NCI-H1092 treated with DMSO at 0.1 percent for 48 hours (cell line): ENCODE measurements at places on chromosomes 13 and 19.
A peak's percentile ranks its signal among the peaks of the same experiment; 100 is the strongest.

- peak; percentile 38 for DNase-seq
Measured at GRCh38 chr19:10718205-10719196, 622 bp downstream of the DNM2 start.

DNA sequence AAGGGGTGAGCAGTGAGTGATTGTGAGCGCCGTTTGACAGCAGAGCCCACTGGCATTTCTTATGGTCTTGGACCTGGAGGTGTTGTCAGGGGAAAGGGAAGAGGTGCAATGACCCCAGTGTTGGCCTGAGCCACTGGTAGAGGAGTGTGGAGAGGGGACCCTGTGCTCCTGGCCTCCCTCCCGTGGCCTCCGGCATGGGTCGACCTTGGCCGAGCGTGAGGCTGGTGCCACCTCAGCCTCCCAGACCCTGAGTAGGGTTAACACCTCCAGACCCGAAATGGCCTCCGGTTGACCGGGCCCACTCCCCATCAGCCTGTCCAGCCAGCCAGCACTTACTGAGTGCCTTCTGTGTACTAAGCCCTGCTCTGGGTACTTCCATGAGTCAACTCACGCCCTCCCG is 6.5 kb downstream of the TRAPPC5 start:
- DNase-seq, result no peak

- no peak for DNase-seq
Measured at GRCh38 chr13:108383667-108384066, 114.1 kb downstream of the TNFSF13B start.

DNA sequence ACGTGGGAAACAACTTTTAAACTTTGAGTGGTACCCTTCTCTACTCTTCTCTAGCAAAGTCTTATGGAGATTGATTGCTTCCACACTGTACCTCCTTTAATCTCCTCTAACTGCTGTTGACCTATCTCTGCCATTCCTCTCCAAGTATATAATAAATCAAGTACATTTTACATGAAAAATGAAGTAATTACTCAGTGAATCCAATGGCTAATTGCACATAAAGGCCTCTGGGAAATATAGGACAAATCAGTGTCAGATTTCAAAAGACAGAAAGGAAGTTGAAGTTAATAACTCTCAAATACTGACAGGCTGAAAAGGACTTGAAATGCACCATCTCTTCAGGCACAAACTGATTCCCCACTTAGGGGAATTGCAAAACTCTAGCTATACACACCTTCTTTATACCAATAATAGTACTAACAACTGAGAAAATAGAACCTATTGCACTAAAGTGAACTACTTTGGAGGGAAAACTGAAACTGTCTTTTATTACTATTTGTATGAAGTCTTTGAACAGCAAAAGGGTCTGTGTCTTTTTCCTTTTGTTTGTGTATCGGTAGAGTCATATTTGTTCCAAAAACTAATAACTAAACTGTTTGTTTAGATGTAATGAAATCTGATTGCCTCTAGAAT is 701.1 kb downstream of the PCDH9 start:
- no peak for DNase-seq

DNA sequence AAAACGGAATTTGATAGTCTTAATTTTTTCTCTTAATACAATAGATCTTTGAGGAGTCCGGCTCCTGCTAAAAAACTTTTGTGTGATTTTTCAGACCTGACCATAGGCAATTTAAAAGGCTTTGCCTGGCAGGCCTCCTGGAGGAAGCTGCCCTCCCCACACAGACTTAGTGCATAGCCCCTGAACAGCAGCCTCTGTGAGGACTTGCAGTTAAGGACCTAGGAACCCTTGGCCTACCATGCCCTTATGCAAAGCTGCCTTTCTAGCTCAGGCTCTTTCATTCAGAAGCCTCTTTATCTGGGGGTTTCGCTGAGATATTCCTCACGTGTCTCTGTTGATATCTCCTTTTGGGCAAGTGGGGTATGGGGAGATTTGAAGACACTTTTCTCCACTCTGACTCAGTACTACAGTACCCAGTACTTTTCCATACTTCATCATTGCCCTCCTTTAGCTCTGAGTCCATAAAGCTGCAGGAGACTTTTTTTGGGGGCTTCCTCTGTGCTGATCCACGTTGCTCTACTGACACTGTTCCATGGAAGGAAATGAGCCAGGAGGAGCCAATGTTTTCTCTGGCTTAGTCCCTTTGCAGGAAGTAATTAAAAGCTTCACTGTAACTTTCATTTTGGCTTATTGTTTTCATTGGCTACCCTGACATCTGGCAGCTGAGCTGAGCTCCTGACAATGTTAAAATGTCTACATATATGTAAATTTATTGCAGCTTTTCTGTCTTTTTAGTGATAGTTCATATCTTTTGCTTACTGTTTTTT is 283.1 kb downstream of the TDRD3 start:
- DNase-seq, result no peak

DNA sequence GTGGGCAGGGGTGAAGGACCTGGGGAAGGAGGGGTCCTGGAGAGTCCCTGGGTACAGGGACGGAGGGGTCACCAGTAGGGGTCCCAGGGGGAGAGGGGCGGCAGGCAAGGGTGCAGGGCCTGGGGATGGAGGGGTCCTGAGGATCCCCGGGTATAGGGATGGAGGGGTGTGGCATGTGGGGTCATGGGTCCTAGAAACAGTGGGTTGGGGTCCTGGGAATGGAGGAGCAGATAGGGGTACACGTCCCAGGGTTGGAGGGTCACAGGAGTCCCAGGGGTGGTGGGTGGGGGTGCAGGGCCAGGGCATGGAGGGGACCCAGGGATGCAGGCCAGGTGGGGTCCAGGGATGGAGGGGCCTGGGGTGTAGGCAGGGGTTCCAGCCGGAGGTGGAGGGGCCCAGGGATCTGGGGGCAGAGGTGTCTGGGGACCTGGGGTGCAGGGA is 1.4 kb downstream of the BTBD2 start:
- no peak for DNase-seq

DNA sequence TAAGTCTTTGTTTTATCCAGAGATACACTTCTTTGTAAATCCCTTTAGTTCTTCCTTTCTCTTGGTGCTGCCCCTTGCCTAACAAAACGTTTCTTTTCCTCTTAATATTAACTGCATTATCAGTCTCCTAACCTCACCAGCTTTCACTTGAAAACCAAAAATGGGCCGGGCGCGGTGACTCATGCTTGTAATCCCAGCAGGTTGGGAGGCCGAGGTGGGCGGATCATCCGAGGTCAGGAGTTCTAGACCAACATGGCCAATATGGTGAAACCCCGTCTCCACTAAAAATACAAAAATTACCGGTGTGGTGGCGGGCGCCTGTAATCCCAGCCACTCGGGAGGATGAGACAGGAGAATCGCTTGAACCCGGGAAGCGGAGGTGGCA is 329.8 kb upstream of the MIR17HG start:
- DNase-seq, result no peak

GRCh38 chr19:10439588-10439987 is 19.2 kb downstream of the PDE4A start:
- no peak for DNase-seq

DNA sequence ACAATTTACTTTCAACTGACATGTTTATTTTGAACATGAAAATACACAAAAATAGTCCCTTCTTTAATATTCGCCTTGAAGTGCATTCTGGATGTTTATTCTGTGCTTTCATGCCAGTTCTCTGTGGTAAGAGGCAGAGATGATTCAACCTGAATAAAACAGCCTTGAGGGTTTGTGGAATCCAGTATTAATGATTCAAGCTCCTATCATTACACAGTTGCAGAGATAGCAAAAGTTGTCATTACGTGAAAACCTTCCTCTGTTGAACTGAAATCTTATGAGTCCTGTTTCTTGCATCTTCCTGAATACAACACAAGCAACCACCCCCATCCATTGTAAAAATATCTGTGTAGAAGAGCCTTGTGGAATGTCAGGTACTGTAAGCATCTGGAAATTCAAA is 142.3 kb upstream of the HTR2A start:
- DNase-seq, result no peak

- no peak for DNase-seq
Measured at GRCh38 chr19:7916103-7916954, 1.7 kb downstream of the TGFBR3L start.

DNA sequence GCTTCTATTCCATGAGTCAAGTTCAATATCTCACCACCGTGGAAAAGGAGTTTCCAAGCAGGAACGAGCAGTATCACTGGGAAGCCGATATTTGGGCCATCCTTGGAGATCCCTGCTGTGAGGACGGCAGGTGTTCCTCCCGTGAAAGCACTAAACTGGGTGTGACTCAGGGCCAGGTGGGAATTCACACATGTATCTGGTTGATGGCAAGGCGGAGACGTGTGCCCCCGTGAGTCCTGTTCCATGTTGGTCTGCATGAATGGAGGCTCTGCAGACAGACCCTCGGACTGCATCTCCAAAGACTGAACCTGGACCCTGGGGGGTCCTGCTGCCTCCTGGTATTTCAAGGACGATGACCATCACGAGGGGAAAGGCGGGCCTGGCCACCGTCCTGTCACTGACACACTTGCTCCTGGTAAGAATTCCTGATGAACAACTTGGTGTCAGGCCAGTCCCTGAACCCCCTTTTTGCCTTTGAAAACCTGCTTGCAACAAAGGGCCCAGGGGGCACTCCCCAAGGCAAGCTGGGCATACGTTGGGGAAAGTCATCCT is 22.8 kb upstream of the GAS6 start:
- DNase-seq, result no peak

DNA sequence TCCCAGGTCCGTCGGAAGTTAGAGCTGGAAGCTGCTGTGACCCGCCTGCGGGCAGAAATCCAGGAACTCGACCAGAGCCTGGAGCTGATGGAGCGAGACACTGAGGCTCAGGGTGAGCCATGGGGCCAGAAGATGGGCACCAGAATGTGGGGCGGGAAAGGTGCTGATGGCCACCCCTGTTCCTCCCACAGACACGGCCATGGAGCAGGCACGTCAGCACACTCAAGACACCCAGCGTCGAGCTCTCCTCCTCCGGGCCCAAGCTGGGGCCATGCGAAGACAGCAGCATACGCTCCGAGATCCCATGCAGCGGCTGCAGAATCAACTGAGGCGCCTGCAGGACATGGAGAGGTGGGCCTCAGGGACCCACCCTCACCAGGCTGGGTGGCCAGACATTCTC is 2.5 kb downstream of the HAUS5 start:
- DNase-seq, result no peak

DNA sequence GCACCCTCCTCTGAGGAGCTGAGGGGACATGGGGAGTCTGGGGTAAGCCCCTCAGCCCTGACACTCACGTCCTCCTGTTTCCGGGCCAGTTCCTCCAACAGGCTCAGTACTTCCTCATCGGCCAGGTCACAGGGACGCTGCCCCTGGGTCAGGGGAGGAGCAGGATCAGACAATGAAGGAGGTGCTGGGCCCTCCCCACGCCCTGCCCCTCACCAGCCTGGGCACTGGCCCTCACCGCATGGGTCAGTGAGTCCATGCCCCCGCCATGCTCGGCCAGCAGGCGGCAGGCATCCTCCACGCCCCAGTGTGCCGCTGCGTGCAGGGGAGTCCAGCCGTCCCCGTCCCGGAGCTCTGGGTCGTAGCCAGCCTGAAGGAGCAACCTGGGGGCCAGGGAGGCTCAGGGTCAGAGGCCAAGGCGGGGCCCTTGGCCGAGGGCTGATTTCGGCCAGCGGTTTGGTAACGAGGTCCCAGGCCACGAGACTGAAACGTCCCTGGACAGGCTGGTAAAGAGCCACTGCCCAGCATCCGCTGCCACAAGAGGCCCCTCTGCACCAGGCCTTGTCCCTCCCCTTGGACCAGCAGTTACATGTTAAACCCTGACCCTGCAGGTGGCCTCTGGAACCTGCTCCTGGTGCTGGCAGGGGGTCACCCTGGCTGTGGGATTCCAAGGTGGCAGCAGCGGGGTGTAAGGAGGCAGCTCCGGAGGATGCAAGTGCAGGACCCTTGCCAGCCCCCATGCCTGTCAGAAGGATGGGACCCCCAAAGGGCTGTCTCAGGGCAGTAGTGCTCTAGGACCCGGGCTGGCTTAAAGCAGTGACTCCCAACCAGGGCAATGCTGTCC is 18.5 kb downstream of the PPP1R12C start:
- no peak for DNase-seq

DNA sequence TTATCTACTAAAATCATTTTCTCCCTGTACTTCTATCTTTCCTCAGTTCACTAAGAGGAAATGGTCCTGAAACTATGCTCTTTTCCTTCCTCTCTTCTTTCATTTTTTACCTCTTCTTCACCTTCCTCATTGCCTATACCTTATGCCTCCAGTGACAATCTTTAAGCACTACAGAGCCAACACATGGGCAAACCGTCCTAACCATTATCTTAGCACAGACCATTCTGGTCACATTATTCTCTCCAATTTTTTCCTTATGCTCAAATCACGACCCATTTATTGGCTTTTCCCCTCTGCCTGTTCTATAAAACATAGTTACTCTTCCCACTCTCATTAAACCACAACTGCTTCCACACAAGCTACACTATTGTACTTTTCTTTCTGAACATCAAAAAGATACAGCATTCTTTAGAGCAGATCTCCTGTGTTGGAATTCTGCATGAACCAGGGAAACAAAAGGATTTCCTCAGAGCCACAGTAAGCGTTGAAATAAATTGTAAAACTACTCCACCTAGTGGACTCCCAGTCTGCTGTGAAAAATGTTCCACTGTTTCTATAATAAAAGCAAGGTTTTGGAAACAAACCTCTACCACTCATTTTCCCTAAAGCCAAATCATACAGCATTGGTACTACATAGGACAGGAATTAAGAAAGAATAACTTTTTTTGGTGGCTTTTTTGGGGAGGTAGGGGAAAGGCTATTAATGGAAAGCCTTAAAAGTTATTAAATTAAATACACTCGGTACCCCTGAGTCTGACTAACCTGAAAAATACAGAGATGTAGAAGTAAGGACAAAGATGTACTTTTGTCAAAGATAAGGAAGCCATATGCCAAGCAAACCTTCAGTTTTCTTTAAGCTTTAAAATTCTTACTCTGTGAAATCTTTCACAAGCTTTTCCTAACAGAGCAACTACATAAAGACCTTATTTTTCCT is 19.5 kb downstream of the NUFIP1 start:
- DNase-seq, result peak; percentile 45

GRCh38 chr19:3382460-3383100 is 16.2 kb downstream of the NFIC start:
- no peak for DNase-seq

GRCh38 chr13:48731001-48731658 is 77.4 kb downstream of the CYSLTR2 start:
- no peak for DNase-seq

- DNase-seq, result no peak
Measured at GRCh38 chr19:56301886-56302620, 12.6 kb downstream of the ZSCAN5A start.

GRCh38 chr13:47216176-47216822 is 319.4 kb upstream of the HTR2A start:
- no peak for DNase-seq

DNA sequence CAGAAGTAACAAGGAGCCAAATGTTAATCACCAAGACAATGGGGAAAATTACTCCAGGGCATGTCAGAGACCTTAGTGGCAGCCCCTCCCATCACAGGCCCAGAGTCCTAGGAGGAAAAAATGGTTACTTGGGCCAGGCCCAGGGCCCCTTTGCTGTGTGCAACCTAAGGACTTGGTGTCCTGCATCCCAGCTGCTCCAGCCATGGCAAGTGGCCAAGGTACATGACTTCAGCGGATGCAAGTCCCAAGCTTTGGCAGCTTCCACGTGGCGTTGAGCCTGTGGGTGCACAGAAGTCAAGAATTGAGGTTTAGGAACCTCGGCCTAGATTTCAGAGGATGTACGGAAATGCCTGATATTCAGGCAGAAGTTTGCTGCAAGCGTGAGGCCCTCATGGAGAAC is 46.7 kb downstream of the OR10H4 start:
- DNase-seq, result no peak

GRCh38 chr19:48975947-48976847 is 11.1 kb downstream of the FTL start:
- no peak for DNase-seq
